M059J (cell line): ENCODE measurements at places on chromosomes 16 and 17.
A peak's percentile ranks its signal among the peaks of the same experiment; 100 is the strongest.

DNA sequence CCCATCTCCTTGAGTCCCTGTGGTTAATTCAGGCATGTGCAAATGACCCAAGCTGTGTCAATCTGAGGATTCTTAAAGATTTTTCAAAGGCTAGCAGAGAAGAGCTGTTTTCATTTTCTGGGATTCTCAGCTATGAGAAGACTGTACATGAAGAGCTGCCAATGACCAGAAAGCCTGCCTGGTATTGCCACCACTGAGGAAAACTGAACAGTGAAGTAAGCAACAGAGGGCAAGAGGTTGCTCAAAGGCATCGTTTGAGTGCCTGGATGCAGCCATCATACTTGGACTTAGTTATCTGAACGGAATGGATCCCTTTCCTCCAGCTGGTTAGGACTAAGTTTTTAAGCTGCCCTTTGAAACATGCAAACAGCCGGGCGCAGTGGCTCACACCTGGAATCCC lies 38.4 kb downstream of the FAM20A start:
- no peak for DNase-seq

DNA sequence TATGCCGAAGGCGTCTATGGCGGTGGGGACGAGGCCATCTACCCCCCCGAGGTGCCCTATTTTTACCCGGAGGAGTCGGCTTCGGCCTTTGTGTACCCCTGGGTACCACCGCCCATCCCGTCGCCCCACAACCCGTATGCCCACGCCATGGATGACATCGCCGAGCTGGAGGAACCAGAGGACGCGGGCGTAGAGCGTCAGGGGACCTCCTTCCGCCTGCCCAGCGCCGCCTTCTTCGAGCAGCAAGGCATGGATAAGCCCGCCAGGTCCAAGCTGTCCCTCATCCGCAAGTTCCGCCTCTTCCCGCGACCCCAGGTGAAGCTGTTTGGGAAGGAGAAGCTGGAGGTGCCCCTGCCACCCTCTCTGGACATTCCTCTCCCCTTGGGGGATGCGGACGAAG lies 11.4 kb downstream of the MYO15A start:
- no peak for DNase-seq

- DNase-seq, result no peak
These were observed 37.1 kb downstream of the LDHD start for GRCh38 chr16:75079346-75079926.

GRCh38 chr16:52718046-52718445 lies 171.1 kb upstream of the TOX3 start:
- no peak for DNase-seq

DNA sequence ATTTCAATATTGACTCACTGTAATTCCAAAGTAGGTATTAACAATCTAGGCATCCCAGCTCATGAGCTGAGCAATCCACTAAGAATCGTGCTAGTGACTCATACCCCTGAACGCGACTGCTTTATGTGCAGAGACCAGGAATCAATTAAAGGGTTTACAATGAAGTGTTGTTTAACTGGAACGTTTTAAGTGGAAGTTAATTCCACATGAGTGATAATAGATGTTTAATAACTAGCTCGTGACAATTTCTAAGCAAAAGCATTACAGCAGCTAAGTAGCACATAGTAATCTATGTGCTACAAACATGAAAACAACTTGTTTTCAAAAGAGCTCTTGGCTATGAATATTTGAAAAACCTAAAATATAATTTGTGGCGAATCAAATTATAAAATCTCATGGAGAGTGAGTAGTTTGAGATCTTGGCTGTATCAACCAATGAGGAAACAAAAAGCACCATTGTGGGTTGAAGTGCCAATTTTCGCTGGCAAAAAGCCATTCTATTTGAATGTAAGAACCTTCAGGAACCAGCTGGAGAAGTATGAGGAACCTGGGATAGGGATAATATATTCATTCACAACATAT lies 9.4 kb downstream of the GJC1 start:
- peak; percentile 94 for DNase-seq

- no peak for DNase-seq
These were observed 5.0 kb upstream of the FADS6 start for GRCh38 chr17:74898376-74898946.

- DNase-seq, result no peak
These were observed 100.1 kb downstream of the RAB11FIP4 start for GRCh38 chr17:31491376-31492131.

GRCh38 chr16:82694239-82694874 lies 67.6 kb downstream of the CDH13 start:
- peak; percentile 85 for DNase-seq

DNA sequence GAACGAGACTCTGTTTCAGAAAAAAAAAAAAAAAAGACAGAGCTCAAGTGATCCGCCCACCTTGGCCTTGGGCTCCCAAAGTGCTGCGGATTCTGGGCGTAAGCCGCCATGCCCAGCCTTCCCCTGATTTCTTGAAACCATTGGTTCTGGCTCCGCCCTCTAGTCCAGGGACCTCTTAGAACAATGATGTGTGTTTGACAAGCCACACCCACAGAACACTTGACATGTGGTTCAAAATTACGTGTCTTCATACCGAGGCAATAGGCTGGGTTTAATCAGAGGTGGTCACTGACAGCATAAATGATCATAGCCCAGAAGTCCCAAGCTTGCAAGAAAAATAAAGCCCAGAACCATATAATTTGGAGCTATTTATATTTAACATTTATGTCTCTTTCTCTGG lies 23.0 kb downstream of the KNOP1 start:
- no peak for DNase-seq

DNA sequence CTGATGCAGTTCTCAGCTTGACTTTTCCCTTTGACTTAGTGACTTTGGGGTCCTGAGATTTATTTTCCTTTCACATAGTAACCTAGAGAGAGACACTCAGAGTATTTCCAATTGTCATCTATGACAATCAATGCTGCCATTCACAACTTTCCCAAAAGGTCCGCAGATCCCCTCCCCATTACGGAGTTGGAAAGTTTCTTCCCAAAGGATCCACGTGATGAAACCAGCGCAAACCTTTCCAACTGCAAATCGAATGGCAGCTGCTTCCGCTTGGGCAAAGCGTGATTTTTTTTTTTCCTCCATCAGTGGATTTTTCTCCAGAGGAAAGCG lies 538 bp upstream of the FCSK start:
- no peak for DNase-seq

DNA sequence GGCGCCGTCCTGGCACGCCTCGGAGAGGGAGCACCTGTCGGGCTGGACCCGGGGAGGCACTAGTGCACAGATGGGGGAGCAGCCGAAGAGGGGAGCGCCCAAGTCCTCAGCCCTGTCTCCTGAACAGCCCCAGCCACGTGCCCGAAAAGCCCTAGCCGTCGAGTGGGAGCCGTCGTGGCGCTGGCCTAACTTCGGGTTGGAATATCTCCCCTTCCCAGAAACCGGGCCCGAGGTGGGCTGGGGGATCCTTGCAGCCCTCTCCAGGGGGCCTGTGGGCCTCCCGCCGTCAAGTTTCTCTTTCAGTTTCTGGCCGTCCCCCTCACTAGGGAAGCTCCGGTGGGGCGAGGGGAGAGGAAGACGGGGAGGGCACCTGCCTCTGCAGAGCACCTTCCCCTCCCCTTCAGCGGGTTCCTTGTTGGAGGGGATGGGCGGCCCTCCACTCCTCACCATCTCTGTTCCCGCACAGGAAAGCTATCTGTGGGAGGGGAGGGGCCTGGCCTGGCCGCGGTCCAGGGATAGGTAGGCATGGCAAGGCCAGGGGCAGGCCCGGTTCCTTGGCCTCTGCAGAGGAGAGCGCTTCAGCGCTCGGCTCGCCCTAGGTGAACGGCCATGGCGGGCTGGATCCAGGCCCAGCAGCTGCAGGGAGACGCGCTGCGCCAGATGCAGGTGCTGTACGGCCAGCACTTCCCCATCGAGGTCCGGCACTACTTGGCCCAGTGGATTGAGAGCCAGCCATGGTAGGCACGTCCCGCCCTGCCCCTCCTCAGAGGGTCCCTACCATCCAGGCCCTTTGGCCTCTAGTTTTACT lies 709 bp downstream of the STAT5A start:
- no peak for DNase-seq

DNA sequence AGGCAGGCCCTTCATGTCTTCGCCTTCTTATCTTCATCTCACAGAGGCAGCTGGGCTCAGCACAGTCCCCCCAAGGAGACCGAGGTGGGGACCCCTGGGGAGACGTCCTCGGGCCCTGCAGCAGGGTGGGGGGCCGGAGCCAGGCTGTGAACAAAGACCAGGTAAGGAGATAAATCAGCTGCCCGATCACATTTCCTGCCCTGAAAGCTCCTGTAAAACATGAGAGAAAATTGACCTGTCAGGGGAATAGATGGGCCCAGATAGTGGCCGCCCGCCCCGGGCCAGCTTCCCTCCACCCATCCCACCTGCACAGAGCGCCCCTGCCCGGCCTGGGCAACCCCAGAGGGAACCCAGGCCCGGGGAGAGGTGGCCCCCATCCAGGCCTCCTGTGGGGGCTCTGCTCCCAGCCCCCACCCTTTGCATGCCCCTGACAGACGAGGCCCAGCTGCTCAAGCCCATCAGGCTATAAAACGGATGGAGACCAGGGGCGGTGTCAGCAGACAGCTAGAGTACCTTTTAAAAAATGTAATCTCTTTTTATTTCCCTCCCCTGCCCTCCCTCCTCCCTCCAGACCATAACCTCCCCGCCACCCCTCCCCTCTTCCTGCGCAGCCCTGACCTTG lies 18.8 kb upstream of the SLC38A10 start:
- DNase-seq, result no peak

DNA sequence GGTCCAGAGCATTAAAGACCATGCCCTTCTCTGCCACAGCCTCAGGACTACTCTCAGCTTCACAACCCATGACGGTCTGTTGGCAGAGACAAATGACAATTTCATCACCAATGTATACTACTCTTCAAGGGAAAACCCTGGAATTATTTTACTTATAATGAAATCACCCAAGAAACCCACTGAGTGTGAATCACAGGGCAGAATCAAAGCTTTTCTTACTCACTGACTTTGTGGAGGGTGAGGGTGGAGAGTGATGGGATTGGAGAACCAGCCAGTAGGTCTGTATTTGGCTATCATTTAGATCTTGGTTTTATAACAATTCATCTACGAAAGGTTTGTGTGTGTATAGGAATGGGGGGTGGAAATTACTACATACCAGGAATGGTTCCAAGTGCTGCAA lies 442.6 kb downstream of the SHISA9 start:
- DNase-seq, result peak; percentile 47

DNA sequence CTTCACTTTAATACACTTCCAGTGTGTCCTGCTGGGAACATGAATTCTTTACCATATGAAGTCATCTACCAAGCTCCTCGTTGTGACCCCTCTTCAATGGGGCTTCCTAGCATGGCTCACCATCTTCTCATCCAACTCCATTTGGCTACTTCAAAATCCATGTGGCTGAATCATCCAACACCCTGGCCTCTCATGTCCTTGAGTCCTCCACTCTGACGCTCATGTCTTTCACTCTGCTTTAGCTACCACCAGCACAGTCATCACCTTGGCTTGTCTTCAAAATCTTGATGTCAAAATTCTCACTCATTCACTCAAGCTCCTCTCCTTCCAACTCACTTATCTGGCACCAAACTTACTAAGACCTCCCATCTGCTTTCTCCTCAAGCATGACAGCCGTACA lies 35.8 kb downstream of the AMFR start:
- peak; percentile 98 for DNase-seq

DNA sequence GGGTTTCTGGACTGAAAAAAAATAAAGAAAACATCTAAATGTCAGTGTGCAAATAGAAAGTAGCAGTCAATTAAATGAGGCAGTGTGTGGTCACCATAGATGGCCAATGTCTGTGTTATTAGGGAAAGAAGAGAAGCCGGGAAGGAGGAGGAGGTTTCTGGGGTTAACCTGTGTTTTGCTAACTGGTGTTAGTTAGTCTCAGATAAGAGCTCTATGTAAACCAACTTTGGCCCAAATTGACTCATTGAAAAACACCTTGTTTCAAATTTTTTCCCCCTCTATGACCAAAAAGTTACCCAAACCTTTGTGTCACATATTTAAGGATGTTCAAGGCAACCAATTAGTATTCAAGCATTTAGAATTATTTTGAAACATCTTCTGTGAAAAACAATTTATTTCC lies 530.9 kb downstream of the MAF start:
- DNase-seq, result no peak

GRCh38 chr17:48307814-48308411 lies 122.1 kb downstream of the SKAP1 start:
- DNase-seq, result peak; percentile 62

DNA sequence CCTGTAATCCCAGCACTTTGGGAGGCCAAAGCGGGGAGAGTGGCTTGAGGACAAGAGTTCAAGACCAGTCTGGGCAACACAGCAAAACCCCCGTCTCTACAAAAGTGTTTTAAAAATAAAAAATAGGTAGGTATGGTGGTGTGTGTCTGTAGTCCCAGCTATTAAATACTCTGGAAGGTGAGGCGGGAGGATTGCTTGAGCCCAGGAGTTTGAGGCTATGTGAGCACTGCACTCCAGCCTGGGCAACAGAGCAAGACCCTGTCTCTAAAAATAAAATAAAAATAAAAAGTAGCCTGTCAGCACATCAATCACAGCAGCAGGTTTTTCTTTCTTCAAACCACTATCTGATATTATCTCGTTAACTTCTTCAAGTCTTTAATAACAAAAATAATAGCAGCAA lies 1.6 kb downstream of the USP31 start:
- DNase-seq, result no peak

GRCh38 chr17:58332778-58333735 lies 4.5 kb upstream of the TSPOAP1 start:
- DNase-seq, result no peak

GRCh38 chr16:35636480-35637230 lies 2177.2 kb downstream of the TP53TG3F start:
- no peak for DNase-seq

DNA sequence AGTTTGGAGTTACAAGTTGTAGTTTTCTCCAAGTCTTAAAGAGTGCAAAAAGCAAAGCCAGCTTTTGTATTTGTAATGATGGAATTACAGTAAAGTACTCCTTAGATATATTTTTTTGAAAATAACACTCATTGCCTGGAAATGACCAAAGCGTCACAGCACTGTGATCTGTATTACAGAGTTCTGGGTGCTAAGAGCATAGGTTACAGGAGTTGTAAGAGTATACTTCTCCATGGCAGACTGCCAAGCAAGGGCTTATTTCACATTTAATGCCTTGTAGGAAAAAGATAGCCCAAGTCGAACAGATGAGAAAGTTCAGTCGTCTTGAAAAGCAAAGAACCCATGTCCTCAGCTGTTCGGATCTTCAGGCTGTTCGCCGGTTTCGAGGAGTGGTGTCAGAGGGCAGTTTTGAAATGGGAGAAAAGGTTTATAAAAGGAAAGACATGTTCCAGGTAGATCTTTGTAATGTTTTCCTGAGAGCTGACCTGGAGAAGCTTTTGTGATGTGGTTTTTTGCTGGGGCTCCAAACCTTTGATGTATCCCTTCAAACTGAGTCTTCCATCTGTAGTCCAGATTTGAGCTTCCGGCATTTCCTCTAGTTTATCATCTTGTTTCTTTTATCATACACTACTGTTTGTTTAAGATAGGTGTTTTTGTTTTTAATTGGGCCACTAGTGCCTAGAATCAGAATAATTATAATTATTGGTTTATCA lies 41.3 kb downstream of the ERCC4 start:
- peak; percentile 16 for DNase-seq
